ENCODE measurements at places on chromosomes 1 and 21.

GRCh38 chr1:33257772-33258712, 1.8 kb downstream of the ZNF362 start:
- DNase-seq: no peak

DNA sequence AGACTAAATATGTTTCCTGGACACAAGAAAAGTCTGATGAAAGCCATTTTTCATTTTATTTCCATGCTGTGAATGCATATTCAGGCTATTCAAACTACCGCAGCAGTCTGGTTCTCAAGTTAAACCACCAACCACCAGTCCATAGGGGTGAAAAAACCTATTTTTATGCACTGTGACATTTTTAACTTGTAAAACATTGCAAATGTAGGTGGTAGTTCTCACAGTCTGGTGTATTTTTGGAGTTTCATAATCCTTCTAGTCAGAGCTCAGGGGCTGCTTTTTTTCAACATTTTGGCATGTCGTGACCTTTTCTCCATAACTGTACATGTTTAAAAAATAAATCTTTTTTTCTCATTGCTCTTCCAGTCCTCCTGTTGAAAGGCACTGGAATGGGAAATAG, 907.6 kb upstream of the ADGRL2 start:
- no peak for DNase-seq

DNA sequence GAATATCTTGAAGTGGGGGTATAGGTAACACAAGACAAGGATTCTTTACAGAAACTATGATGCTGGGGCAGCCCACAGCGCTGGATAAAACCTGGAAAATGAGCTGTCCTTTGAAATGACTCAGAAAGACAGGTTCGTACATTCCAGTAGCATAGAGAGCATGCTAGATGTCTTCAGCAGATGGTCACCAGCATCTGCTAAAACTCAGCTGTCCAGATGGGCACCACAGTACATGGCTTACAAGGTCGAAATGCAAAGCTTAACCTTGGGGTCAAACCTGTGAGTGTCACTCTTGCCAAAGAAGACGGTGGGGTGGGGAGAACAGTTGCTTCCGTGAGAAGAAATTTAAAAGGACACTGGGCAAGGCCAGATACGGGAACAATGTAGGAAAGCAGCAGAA, 41.3 kb upstream of the TRIM45 start:
- no peak for DNase-seq

DNA sequence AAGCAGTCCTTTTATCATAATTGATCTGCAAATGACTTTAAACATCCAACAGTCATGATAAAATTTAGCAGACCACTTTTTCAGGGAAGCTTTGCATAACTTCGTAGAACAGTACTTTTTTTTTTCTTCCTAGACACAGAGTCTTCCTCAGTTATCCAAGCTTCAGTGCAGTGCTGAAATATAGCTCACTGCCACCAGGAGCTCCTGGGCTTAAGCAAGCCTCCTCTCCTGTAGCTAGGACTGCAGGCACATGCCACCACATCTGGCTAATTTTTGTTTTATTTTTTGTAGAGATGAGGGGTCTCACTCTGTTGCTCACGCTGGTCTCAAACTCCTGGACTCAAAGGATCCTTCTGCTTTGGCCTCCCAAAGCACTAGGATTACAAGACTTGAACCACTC, 3.8 kb downstream of the F13B start:
- DNase-seq: no peak

DNA sequence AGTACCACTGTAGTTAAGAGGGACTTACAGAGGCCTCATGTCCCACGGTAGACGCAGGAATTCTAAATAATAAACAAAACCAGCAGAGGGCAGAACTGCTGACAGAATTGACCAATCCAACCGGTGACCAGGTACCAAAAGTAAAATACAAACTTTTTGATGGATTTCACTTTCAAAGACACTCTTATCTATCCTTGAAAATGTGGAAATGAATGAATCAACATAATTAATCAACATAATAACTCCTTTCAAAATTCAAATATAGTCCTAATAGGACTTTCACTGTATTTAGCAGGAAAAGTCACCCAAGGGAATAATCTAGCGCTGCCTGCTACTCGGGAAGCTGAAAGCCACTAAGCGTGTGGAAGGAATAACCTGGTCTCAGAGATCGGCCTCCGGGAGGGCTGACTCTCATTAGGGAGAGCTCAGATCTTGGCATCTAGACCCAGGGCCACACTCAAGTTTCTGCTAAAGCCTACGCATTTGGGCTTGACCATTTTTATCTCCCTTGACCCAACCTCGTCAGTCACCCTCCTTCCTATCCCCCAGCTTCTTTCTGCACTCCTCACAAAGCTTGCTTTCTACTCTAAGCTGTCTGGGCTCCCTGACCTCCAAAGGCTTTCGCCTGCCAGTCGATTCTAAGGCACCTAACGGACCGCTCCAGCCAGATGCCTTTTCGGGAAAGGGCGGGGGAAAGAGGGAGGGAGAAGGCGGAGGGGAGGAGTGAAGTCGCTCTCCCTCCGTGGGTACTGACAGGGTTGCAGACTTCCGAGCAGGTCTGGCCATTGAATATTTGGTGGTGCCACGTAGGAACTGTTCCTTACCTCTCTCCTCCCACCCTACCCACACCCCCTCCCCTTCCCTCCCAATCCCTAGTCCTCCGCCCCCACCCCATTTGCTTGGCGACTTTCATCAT, 1.6 kb downstream of the COL11A1 start:
- no peak for DNase-seq

DNA sequence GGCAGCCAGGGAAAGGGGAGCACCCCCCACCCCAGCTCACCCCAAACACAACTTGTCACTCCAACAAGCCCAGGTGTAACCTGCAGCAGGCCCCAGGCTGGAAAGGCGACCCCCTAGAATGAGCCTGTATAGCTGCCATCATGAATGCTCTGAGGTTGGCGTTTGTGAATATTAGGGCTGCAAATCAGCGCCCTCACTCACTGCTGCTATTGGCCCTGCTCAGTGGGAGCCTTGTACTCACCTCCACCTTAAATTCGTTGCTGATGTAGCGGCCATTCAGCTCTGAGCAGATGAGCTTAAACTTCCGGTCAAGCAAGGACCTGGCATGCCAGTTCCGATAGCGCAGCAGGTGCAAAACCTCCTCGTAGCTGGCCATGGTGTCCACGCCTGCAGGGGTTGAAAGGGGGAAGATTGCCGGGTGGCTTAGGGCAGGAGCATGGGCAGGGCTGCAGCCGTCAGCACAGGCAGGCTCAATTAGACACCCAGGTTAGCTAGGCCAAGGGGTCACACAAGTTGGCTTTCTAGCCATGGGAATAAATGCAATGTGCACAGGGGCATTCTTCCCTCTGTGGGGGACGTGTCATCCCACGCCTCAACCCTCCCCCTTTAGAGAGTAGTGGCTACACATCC, 81.7 kb downstream of the PIK3CD start:
- peak; percentile 61 for DNase-seq

DNA sequence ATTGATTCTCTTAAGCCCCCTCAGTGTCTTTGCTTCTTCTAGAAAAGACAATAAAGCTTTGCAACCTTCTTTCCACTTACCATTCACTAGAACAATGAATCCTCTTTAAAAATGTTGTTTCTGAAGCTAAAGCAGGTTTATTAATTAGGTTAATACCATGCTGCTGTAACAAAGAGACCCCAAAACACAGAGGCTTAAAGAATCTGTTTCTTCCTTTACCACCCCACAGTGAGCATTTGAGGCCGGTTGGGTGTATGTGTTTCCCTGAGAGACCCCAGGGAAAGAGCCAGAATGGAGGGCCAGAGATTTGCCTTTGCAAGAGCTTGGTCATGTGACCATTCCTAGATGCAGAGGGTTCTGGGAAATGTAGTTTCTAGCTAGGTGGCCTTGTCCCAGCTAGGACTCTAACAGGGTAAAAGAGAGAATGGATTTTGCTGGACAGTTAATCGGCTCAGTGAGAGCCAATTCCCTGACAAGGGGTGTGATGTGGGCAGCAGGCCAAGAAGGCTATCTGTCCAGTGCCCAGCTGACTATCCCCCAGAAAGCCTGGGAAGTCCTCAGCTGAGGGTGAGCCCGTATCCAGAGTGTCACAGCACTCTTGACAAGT, 191.8 kb upstream of the TMEM51 start:
- DNase-seq: no peak

- no peak for DNase-seq
These were observed 56.7 kb upstream of the RGS21 start for GRCh38 chr1:192260076-192260475.

DNA sequence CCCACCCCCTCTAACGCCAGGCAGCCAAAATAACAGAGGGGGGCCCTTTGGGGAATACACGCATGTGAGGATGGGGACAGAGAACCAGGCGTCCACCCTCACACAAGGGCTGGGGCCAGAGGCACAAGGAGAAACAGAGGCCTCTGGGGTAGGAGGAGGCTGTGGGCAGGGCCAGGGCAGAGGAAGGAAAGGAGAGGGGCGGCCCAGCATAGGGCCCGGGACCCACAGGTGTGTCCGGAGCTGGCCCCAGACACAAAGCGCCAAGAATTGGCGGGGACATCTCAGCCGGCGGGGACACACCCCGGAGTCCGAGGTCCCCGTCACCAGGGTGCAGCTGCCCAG, 6.7 kb downstream of the PLEKHG5 start:
- no peak for DNase-seq

DNA sequence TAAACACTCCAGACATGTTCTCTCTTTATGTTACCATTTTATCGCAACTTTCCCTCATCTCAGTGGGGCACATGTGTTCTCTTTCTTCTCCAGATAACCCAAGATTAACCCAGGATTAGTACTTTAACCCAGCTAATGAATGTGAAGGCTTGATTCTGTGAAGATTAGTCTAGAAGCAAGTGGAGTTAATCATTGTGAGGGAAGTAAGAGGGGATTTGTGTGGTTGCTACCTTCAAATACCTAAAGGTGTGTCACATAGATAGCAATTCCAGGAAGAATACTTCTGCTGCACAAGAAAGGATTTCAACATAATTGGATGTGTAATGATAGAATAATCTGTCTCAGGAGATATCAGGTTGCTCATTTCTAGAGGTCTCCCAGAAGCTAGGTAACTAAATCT, 327.1 kb downstream of the PBX1 start:
- DNase-seq: no peak
